Panc1 (cell line): ENCODE measurements at places on chromosomes 2 and 18.

DNA sequence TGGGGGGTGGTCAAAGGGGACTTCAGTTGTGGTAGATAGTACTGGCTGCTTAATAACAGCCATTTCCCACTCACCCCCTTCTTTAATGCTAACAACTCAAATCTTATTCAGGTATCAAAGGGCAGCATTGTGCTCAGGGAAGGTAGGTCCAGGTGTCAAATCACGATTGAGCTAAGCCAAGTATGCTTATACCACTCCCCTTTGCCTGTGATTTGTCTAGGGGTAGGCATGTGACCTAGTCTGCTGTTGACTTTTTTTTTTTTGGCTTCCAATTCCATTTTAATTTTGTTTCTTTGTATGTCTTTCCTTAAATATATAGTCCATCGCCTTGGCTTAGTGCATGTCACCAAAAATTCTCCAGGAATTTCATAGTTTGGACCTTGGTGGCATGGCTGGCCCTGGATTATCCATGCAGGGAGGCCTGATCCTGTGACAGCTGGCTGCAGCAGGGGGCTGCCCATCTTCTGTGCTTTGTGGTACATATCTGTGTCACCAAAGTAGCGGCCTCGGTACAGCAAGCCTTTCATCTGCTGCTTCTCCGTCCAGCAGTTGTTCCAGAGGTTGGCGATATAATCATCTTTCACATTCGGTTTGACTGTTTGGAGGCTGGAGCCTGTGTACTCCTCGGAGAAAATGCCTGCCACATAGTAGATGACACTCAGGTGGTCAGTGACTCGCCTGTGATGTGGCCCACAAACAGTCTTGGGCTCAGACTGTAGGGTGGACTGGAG lies 68.1 kb upstream of the SPRED2 start:
- DNase-seq = no peak

GRCh38 chr2:18117592-18117991 lies 239.1 kb downstream of the KCNS3 start:
- DNase-seq = no peak

DNA sequence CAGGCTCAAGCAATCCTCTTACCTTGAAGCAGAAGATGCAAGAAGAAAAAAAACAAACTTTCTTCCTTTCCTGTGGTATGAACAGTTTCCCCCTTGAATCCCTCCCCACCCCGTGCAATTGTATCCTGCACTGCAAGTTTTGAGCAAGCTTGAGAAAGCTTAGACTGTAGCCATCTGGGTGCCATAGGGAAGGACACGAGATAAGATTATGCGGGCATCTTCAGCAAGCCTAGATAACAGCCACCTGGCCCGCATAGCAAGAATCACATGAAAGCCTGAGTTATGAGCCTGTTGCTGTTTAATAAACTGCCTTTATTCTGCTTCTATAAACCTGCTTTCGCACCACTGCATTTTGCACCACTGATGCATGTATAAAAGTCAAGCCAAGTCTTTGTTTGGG lies 27.3 kb upstream of the CDCA7 start:
- DNase-seq = no peak

GRCh38 chr2:29011418-29012060 lies 30.4 kb downstream of the TOGARAM2 start:
- no peak for DNase-seq

DNA sequence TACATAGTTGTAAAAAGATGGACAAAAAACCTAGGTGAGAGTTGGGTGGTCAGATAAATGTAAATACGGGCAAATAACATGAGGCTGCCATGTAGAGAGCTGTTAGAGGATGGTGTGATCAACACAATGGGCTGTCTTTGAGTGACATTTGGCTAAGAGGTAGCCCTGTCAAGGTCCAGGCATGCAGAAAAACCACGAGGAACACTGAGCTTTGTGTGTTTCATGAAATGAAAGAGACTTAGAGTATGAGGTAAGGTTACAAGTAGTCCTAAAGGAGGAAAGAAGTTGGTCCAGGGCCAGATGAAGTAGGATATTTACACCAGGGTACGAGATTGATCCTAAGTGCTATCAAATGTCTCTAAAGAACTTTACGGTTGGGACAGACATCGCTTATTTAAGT lies 160.9 kb downstream of the RDH14 start:
- DNase-seq = no peak

- DNase-seq = no peak
These were observed 207.3 kb downstream of the SUCLG1 start for GRCh38 chr2:84251651-84252302.

- DNase-seq = no peak
These were observed 137.7 kb upstream of the PKDCC start for GRCh38 chr2:41910126-41910525.

DNA sequence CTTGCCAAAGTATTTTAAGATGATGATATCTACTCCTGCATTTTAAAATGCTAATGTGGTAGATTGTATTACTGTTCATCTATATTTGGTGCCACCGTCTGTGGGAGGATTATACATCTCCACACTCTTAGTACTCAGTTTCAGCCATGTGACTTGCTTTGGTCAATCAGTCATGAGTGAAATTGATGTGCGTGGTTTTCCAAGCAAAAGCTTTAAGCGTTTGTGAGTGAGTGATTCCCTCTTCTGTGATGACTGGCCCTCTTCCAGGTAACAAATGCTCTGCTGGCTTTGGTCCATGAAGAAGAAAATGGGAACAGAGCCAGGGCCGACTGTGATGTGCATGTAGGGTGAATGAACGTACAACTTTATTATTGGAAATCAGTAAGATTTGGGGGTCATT lies 330.4 kb downstream of the LPIN1 start:
- DNase-seq = no peak

- DNase-seq = no peak
These were observed 866.8 kb downstream of the DSC3 start for GRCh38 chr18:30175621-30176225.

- no peak for DNase-seq
These were observed 753.9 kb downstream of the SUCLG1 start for GRCh38 chr2:83705146-83705545.

DNA sequence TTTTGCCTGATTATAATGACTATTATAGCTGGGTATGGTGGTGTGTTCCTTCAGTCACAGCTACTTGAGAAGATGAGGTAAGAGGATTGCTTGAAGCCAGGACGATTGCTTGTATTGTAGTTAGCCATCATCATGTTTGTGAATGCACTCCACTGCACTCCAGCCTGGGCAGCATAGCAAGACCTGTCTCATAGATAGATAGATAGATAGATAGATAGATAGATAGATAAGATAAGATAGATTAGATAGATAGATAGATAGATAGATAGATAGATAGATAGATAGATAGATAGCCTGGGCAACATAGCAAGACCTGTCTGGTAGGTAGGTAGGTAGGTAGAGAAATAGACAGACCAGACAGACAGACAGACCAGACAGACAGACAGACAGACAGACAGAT lies 127.3 kb downstream of the MGAT5 start:
- DNase-seq = no peak

- no peak for DNase-seq
These were observed 129.2 kb upstream of the MEIS1 start for GRCh38 chr2:66305718-66306117.

GRCh38 chr2:23327887-23328286 lies 57.1 kb upstream of the KLHL29 start:
- no peak for DNase-seq
